ENCODE measurements at places on chromosomes 4 and X. TPM values are rescaled to one million over a fixed set of nuclear protein-coding genes. Genes with fewer than 3 reads are reported as not detected.

NAP1L2 gene
- under 0.01 TPM for total RNA-seq

OTC gene
- not detected for total RNA-seq

CRMP1 gene
- total RNA-seq: under 0.01 TPM

SEPTIN11 gene
- 439 TPM for total RNA-seq

FHDC1 gene
- 1.7 TPM for total RNA-seq

STIM2 gene
- 18.7 TPM for total RNA-seq

DNA sequence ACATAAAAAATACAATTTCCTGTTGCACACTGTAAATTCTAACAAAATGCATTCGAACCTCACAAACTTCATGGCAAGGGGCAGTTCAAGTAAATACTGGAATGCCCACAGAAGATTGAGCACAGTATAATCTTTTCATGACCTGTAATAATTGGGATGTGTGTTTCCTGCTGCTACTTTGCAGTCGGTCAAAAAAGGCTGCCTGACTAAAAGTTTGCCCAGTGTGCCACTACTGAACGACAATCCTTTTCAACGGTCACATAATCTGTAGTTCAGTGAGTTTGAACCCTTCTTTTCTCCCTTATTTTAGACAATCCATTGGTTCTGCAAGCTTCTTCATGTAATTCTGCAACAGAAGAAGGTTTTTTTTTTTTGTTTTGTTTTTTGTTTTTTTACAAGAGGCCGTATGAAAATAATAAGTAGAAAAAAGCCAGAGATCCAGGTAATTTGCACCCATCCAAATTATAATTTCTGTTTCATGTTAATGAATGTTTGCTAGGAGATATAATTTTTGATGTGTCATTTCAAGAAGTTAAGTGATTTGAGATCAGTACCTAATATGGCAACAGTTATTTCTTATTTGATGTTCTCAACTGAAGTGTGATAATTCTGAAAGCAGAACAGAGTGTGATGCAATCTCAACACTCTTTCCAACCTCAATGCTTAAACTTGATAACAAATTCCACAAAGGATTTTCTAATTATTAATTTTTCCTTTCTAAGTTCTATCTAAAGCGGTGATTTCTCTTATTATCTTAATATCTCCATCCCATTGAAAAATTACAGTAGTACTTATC lies 237.6 kb downstream of the FSTL5 start:
- no peak for DNase-seq

- DNase-seq: peak; percentile 52
Observed at GRCh38 chr4:147964266-147964880, 232.5 kb downstream of the ARHGAP10 start.

GRCh38 chr4:155640751-155641150 lies 25.9 kb upstream of the GUCY1A1 start:
- no peak for DNase-seq

DNA sequence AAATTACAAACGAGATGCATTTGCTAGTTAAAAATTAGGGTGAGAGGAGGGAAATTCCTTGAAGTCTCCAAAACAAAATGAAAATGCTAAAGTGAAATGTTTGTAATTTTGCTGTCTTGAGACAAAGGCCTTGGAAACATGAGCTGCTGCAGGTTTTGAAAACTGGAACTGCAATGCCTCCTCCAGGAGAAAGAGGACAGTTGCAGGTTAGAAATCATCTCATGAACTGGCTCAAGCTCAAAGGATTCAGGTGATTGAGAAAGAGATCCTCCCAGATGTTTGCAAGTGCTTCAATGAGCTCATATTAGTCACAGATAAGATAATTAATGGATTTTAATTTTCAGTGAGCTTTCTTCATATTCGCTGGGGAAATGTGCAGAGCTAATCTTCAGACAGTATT lies 32.4 kb downstream of the SMPX start:
- DNase-seq: peak; percentile 49

DNA sequence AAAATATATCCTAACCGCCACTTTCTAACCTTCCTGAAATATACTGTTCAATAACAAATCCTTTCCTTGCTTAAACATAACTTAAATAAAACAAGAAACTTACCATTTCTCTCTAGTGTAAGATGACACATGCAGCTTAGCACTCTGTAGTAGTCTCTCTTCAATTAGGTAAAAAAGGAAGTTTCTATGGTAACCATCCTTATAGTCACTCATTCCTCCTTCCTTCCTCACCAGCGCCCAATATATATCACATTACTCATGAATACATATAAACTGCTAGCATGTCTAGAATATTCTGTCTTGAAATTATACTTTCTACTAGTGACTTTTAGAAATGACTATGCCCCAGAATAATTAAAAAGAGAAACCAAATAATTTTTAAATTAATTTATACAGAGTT lies 112.2 kb downstream of the SNCA start:
- peak; percentile 22 for DNase-seq

DNA sequence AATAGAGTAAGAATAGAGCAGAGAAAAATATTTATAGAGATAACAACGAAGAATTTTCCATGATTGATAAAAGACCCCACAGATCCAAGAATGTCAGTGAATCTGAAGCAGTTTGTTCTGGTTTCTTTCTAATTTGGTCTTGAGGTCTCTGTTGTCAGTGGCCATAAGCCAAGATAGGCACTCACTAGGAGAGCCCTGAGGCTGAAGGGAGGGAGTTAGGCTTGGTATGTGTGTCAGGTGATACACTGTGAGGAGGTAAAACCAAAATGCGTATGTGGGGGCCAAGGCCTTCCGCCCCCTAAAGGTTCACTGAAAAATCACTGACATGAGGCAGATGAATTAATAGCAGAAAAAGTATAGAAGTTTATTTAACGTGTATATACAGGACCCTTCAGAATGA lies 382.3 kb upstream of the HTR2C start:
- DNase-seq: no peak

GRCh38 chrX:42385730-42386129 lies 392.2 kb downstream of the PPP1R2C start:
- DNase-seq: no peak

DNA sequence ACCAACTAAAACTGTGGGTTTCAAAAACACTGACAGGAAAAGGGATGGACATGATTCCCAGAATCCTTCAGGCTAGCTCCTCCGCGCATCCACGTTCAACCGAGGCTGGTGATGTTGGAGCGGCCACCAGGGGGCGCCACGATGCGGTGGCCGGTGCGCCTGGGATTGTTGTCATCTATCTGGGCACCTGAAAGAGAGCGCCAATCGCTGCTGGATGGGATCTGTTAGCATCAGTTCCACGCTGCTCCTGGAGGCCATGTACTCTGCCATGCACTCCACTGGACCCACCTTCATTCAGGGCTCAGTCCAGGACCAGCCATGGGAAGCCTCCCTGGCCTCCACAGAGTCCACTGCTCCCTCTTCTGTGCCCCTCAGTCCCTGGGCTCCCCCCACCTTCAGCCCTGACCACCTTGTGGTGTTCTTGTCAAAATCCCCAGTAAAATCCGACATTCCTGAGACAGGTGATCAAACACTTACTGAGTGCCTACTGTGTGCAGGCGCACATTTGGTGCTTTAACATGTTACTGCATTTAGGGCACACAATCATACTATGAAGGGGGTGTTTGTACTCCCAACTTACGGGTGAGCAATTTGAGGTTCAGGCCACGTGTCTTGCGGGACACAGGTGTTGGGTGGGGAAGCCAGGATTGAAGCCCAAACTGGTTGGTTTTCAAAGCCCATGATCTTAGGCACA lies 71.1 kb downstream of the CRMP1 start:
- no peak for DNase-seq

DNA sequence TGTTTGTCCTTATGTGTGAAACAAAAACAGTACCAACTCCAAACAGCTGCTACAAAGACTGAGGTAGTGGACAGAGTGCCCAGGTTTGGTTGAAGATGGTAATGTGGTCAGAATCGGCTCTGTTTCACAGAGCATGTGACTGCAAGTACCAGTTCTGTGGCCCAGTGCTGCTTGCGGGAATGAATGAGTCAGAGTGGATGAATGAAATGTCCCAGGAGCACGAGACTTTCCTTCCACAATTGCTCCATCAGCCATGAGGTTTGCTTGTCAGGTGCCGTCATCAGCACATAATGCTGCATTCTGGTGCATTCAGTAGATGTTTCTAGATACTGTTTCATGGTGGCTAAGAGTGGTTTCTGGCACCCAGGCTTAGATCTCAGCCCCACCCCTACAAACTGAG lies 84.2 kb downstream of the GPR143 start:
- peak; percentile 55 for DNase-seq

DNA sequence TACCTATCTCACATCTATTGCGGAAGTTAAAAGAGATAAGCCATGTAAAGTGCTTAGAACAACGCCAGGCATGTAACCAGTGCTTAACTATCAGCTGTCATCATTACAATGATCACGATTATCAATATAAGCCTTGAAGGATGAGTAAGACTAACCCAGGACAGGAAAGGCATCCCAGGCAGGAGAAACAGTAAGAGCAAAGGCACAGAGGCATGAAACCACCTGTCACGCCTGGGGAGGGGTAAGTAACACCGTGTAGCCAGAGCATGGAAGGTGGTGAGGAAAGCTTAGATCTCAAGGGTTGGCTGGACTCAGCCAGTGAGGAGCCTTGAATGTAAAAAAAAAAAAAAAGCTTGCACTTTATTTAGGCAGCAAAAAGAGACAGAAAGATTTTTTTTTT lies 71.7 kb upstream of the NOCT start:
- DNase-seq: no peak

- DNase-seq: no peak
Observed at GRCh38 chr4:35884714-35885480, 359.4 kb downstream of the ARAP2 start.

- peak; percentile 53 for DNase-seq
Observed at GRCh38 chrX:40719218-40719617, 16.1 kb downstream of the MED14 start.

All from fibroblast of villous mesenchyme (primary cell).